ENCODE measurements at places on chromosomes 7 and 10. TPM values are rescaled to one million over a fixed set of nuclear protein-coding genes. Genes with fewer than 3 reads are reported as not detected.

The ADAM12 gene
- total RNA-seq: 8.6 TPM

The CDNF gene
- total RNA-seq: 1.2 TPM

The CRYGN gene
- total RNA-seq: not detected

The CPA4 gene
- total RNA-seq: 20.8 TPM

The BTAF1 gene
- total RNA-seq: 19.2 TPM

The CDHR1 gene
- not detected for total RNA-seq

The NDUFB2 gene
- 261 TPM for total RNA-seq

The GJD4 gene
- not detected for total RNA-seq

The RNF133 gene
- not detected for total RNA-seq

The ZNF107 gene
- 2.5 TPM for total RNA-seq

The SFTPA2 gene
- total RNA-seq: not detected

The SLC16A9 gene
- total RNA-seq: not detected

The HOXA9 gene
- total RNA-seq: 36.4 TPM

The ITGB8 gene
- total RNA-seq: 0.08 TPM

The DGKB gene
- 0.64 TPM for total RNA-seq

The BMPER gene
- total RNA-seq: 10.7 TPM

- H3K27ac ChIP-seq: peak overlapping the region; percentile 98
Measured at GRCh38 chr7:46681865-46682503, 760.9 kb upstream of the IGFBP3 start.

GRCh38 chr10:95782318-95782717 is 26.4 kb downstream of the ENTPD1 start:
- no peak overlapping the region for H3K4me3 ChIP-seq
- H3K4me1 ChIP-seq: no peaks in the 10 kb centered on the region
- H3K36me3 ChIP-seq: 0 out of 2 replicates have a peak, but pooled peaks cover 3% of the 10 kb centered on the region
- DNase-seq: no peak
- no peaks in the 10 kb centered on the region for H3K27me3 ChIP-seq

DNA sequence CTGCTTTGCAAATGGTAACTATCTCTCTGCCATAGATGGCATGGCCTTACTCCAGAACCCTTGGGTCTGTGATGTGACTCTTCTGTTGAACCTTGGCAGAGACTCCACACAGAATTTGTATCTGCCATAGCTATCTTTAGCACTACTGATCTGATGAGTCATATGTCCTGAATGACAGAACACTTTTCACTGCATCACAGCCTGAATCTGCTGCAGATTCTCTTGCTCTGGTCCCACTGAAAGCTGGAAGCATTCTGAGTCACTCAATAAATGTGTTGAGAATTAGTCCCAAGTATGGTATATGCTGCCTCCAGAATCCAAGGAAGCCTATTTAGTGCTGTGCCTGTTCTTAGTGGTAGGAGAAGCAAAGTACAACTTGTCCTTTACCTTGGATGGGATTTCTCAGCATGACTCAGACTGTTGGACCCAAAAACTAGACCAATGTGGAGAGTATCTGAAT is 39.5 kb upstream of the ANKRD1 start:
- peaks cover 4% of the 10 kb centered on the region for H3K36me3 ChIP-seq
- H3K4me3 ChIP-seq: peak overlapping the region; percentile 19
- peak; percentile 98 for DNase-seq
- H3K27me3 ChIP-seq: no peaks in the 10 kb centered on the region
- H3K27ac ChIP-seq: peak overlapping the region; percentile 87

DNA sequence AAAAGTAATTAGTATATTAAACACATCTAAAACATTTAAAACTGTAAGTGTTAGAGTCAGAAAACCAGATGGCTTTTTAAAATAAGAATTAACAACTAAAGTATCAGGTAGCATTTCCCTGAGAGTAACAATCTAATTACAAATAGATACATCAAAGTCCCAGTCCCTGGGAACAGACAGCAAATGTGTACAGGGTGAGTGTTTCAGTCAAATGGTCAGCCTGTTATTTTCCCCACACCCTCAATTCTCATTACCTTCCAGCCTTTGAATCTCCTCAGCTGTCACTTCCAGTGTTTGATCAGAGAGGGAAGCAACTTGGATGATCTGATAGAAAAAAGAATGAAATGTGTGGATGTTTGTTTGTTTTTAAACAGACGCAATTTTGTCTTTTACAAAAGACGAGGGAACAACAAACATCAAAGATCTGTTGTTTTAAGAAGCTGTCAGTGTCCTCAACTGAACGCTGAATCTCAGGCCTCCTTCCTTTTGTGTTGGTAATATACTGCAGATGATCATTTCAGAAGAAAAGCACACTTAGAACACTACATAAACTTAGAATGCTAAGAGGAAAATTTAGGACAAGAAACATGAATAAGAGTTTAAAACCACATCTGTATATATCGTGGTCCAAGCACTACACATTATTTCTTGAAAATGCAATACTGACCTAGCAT is 29.8 kb downstream of the CEP41 start:
- 0 out of 2 replicates have a peak, but pooled peaks cover 2% of the 10 kb centered on the region for H3K27me3 ChIP-seq
- no peak overlapping the region for H3K4me3 ChIP-seq
- DNase-seq: no peak
- H3K36me3 ChIP-seq: no peaks in the 10 kb centered on the region
- H3K4me1 ChIP-seq: peaks cover 9% of the 10 kb centered on the region
- no peak overlapping the region for H3K27ac ChIP-seq

DNA sequence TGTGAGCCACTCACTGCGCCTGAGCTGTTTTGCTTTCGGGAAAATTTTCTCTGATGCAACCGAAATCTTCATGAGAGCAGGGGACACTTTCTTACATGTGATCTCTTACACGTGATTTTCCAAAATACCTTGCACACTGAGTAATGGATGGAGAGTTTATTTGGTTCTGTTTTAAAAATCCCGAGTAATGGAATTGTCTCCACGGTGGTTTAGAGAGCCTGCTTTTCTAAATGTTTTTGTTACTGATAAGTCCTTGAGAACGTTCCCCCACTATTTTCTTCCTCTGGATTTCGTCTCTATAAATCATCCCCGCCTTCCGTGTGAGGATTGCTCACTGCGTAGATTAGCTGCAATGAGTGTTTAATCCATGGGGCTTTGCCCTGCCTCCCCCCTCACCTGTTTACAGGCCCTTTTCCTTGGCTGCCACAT is 25.7 kb downstream of the CAMK1D start:
- H3K27me3 ChIP-seq: peaks cover 4% of the 10 kb centered on the region
- no peak overlapping the region for H3K27ac ChIP-seq
- no peak for DNase-seq
- no peak overlapping the region for H3K4me3 ChIP-seq

GRCh38 chr7:108723381-108723814 is 153.7 kb downstream of the DNAJB9 start:
- no peak overlapping the region for H3K4me3 ChIP-seq
- H3K4me1 ChIP-seq: no peaks in the 10 kb centered on the region
- H3K27me3 ChIP-seq: no peaks in the 10 kb centered on the region

- no peak overlapping the region for H3K27ac ChIP-seq
- peaks cover 20% of the 10 kb centered on the region for H3K4me1 ChIP-seq
- no peak for DNase-seq
- H3K36me3 ChIP-seq: no peaks in the 10 kb centered on the region
- H3K27me3 ChIP-seq: peaks cover 1% of the 10 kb centered on the region
Measured at GRCh38 chr10:51685768-51686167, 13.6 kb downstream of the CSTF2T start.

GRCh38 chr7:105017657-105018365 is 3.8 kb downstream of the KMT2E start:
- H3K27ac ChIP-seq: peak overlapping the region; percentile 100
- H3K4me1 ChIP-seq: peaks cover 60% of the 10 kb centered on the region
- H3K27me3 ChIP-seq: peaks cover 7% of the 10 kb centered on the region
- peaks cover 24% of the 10 kb centered on the region for H3K36me3 ChIP-seq

DNA sequence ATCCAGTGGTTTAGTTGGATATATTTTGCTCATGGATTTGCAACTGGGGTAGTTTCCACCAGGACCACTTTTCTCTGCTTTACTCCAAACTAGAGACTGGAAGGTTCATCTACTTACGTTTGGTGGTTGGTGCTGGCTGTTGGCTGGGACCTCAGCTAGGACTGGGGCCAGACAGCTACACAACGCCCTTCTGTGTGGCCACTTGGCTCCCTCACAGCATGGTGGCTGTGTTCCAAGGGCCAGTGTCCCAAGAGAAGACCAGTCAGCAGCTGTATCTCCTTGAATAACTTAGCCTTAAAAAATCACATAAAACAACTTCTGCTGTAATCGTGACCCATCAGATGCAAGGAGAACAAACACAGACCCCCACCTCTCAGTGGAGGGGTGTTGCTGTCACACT is 4.2 kb upstream of the KCNH2 start:
- no peak overlapping the region for H3K27ac ChIP-seq
- DNase-seq: no peak
- H3K4me1 ChIP-seq: peaks cover 2% of the 10 kb centered on the region
- peaks cover 34% of the 10 kb centered on the region for H3K27me3 ChIP-seq

- H3K27ac ChIP-seq: peak overlapping the region; percentile 67
- peaks cover 78% of the 10 kb centered on the region for H3K4me1 ChIP-seq
- DNase-seq: no peak
- peak overlapping the region; percentile 91 for H3K4me3 ChIP-seq
- H3K27me3 ChIP-seq: no peaks in the 10 kb centered on the region
Measured at GRCh38 chr7:42235741-42236161, 1.3 kb downstream of the GLI3 start.

DNA sequence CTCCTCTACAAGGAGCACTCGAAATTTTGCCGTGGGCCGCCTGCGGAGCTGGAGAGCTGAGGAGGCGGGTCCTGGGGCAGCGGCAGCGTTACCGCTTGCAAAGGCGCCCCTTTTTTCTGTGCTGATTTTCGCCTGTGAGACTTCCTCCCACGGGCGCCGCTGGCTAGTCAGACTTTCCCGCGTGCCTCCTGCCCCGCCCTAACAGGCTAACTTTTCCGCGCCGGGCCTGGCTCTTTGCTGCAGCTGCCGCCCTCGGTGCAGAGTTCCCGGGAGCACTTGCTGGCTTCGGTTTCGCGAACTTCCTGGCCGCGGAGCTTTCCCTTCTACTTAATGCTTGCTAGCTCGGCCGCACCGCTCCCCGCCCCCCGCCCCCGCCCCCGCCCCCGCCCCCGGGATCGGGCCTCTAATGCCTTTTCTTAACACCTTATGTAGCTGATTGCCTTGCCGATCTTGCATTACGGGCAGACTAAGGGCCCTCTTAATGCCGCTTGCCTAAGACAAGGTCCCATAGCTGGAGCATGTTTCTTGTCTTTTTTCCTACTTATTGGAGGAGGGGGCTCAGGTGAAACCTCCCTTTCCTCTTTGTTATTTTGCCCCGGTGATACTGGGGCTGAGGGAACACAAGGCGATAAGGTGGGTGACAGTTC is 37.9 kb upstream of the RASGEF1A start:
- H3K4me1 ChIP-seq: peaks cover 7% of the 10 kb centered on the region
- H3K36me3 ChIP-seq: no peaks in the 10 kb centered on the region
- peak overlapping the region; percentile 76 for H3K4me3 ChIP-seq
- H3K27me3 ChIP-seq: peaks cover 38% of the 10 kb centered on the region
- no peak overlapping the region for H3K27ac ChIP-seq

- peaks cover 14% of the 10 kb centered on the region for H3K36me3 ChIP-seq
- peak; percentile 88 for DNase-seq
- H3K27ac ChIP-seq: peak overlapping the region; percentile 77
- H3K4me1 ChIP-seq: peaks cover 43% of the 10 kb centered on the region
- peak overlapping the region; percentile 41 for H3K4me3 ChIP-seq
Measured at GRCh38 chr7:105782391-105783042, 93.9 kb downstream of the ATXN7L1 start.

- no peaks in the 10 kb centered on the region for H3K36me3 ChIP-seq
- no peak for DNase-seq
- H3K27me3 ChIP-seq: no peaks in the 10 kb centered on the region
- no peaks in the 10 kb centered on the region for H3K4me1 ChIP-seq
- no peak overlapping the region for H3K4me3 ChIP-seq
Measured at GRCh38 chr7:36707898-36708297, 16.4 kb downstream of the AOAH start.

- DNase-seq: no peak
- peak overlapping the region; percentile 100 for H3K27ac ChIP-seq
- peak overlapping the region; percentile 92 for H3K4me3 ChIP-seq
- peaks cover 23% of the 10 kb centered on the region for H3K4me1 ChIP-seq
Measured at GRCh38 chr10:69179089-69179742, 818 bp upstream of the SUPV3L1 start.

DNA sequence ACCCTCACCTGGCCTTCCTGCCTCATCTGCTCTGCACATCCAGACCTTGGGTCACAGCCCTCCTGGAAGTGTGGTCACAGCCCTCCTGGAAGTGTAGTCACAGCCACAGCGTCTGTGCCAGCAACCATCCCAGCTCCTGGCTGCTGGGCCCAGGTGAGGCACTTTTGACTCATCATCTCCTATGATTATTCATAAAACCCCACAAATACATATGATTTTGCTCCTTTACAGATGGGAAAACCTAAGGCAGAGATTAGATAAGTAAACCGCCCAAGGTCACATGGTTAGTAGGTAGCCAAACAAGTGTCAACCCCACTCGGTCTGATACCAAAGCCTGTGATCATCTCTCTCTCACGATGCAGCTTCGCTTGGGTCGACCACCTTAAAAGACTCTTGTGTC is 94.3 kb downstream of the PRLHR start:
- H3K4me1 ChIP-seq: peaks cover 49% of the 10 kb centered on the region
- no peak overlapping the region for H3K27ac ChIP-seq

- peaks cover 64% of the 10 kb centered on the region for H3K4me1 ChIP-seq
- no peak for DNase-seq
- no peak overlapping the region for H3K4me3 ChIP-seq
- H3K27ac ChIP-seq: no peak overlapping the region
Measured at GRCh38 chr10:125030567-125031197, 88.8 kb downstream of the ZRANB1 start.

GRCh38 chr7:153103202-153103601 is 343.6 kb downstream of the ACTR3B start:
- no peaks in the 10 kb centered on the region for H3K36me3 ChIP-seq
- H3K27me3 ChIP-seq: no peaks in the 10 kb centered on the region
- DNase-seq: no peak
- no peaks in the 10 kb centered on the region for H3K4me1 ChIP-seq

DNA sequence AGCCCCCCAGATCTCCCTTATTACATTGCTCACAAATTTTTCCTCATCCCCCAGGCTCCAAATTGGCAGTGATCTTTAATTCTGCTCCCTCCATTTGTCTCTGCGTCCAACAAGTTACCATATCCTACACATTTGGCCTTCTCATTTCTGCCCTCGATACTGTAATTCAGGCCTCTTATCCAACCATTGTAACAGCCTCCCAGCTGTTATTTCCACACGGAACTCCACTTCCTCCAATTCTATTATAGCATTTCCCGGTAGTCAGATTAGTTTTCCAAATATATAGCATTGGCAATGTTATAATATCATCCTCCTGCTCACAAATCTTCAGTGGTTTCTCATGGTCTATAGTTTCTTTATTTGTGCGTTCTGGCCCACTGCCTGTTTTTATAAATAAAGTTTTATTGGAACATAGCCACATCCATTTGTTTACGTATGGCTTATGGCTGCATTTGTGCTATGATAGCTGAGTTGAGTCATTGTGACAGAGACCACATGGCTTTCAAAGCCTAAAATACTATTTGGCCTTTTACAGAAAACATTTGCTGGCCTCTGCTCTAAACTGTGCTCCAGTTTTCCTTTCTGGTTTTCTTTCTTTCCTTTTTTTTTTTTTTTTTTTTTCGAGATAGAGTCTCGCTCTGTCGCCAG is 126.5 kb upstream of the ZNF438 start:
- H3K4me1 ChIP-seq: peaks cover 34% of the 10 kb centered on the region
- peak; percentile 31 for DNase-seq
- H3K27ac ChIP-seq: peak overlapping the region; percentile 87
- peaks cover 14% of the 10 kb centered on the region for H3K36me3 ChIP-seq
- peak overlapping the region; percentile 56 for H3K4me3 ChIP-seq

- H3K4me1 ChIP-seq: peaks cover 54% of the 10 kb centered on the region
- no peak overlapping the region for H3K4me3 ChIP-seq
- no peak for DNase-seq
- H3K27ac ChIP-seq: no peak overlapping the region
Measured at GRCh38 chr10:51001587-51001986, 72.7 kb upstream of the PRKG1 start.

GRCh38 chr10:49025347-49025983 is 85.8 kb upstream of the LRRC18 start:
- no peak overlapping the region for H3K4me3 ChIP-seq
- peaks cover 28% of the 10 kb centered on the region for H3K27me3 ChIP-seq
- H3K36me3 ChIP-seq: no peaks in the 10 kb centered on the region
- no peaks in the 10 kb centered on the region for H3K4me1 ChIP-seq
